Activated CD8-positive, alpha-beta T cell treated with anti-CD3 and anti-CD28 coated beads, Interleukin-2, amount 10 ng/mL, durations not matched to agents 7 days and 5 days (primary cell): ENCODE measurements at places on chromosomes 3 and 15. TPM values are rescaled to one million over a fixed set of nuclear protein-coding genes. Genes with fewer than 3 reads are reported as not detected.

GP9 gene
- total RNA-seq: not detected

GRCh38 chr3:169138849-169139420 is 524.6 kb downstream of the MECOM start:
- H3K4me3 ChIP-seq: no peak overlapping the region
- H3K36me3 ChIP-seq: no peaks in the 10 kb centered on the region
- no peak overlapping the region for H3K27ac ChIP-seq
- peaks cover 13% of the 10 kb centered on the region for H3K27me3 ChIP-seq

GRCh38 chr3:73547427-73548248 is 77.1 kb downstream of the PDZRN3 start:
- H3K27me3 ChIP-seq: no peaks in the 10 kb centered on the region
- H3K4me1 ChIP-seq: no peaks in the 10 kb centered on the region
- H3K36me3 ChIP-seq: no peaks in the 10 kb centered on the region
- no peak overlapping the region for H3K4me3 ChIP-seq
- no peak overlapping the region for H3K27ac ChIP-seq

- no peaks in the 10 kb centered on the region for H3K4me1 ChIP-seq
- no peak overlapping the region for H3K4me3 ChIP-seq
- no peaks in the 10 kb centered on the region for H3K36me3 ChIP-seq
- H3K27me3 ChIP-seq: no peaks in the 10 kb centered on the region
- no peak overlapping the region for H3K27ac ChIP-seq
Observed at GRCh38 chr3:188818282-188818681, 353.5 kb upstream of the TPRG1 start.

DNA sequence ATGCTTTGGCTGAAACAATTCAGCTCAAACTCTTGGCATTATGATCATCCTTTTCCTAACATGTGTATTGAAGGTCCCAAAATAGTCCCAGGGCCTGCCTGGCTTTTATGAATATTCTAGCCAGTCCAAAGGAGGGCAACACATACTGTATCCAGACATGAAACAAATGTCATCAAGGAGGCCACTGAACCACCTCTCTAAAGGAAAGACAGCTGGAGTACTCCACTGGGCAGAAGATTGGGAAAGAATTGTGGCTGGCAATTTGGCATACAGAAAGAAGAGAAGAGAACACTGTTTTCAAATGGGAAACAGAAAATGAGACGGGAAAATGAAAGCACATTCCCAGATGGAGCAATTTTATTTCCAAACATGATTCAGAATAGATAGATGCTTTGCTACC is 80.6 kb downstream of the NCEH1 start:
- H3K4me1 ChIP-seq: peaks cover under 1% of the 10 kb centered on the region
- H3K27ac ChIP-seq: no peak overlapping the region
- DNase-seq: no peak
- no peaks in the 10 kb centered on the region for H3K27me3 ChIP-seq
- H3K36me3 ChIP-seq: peaks cover 4% of the 10 kb centered on the region

- no peak overlapping the region for H3K4me3 ChIP-seq
- no peak for DNase-seq
- H3K4me1 ChIP-seq: no peaks in the 10 kb centered on the region
Observed at GRCh38 chr15:57550640-57551039, 41.1 kb upstream of the MYZAP start.

DNA sequence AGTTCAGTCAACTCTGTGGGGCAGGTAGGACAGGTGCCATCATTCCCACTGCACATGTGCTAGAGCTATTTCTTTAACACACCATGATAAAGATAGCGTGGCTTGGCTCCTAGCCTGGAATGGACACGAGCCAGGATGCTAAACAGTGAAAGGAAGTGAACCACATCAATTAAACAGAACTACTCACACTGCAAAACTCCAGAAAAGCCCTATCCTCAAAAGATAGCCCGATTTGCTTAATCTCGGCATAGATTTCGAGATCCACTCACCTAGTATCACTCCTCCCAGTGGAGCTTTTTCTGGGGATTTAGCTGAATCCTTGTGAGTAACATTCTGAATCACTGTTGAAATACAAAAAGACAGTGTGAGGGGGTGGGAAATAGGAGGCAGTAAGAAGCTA is 118.0 kb downstream of the ABI3BP start:
- no peaks in the 10 kb centered on the region for H3K4me1 ChIP-seq
- no peaks in the 10 kb centered on the region for H3K36me3 ChIP-seq
- H3K27ac ChIP-seq: no peak overlapping the region
- H3K4me3 ChIP-seq: no peak overlapping the region

HOMER2 gene
- total RNA-seq: 12.0 TPM

DNA sequence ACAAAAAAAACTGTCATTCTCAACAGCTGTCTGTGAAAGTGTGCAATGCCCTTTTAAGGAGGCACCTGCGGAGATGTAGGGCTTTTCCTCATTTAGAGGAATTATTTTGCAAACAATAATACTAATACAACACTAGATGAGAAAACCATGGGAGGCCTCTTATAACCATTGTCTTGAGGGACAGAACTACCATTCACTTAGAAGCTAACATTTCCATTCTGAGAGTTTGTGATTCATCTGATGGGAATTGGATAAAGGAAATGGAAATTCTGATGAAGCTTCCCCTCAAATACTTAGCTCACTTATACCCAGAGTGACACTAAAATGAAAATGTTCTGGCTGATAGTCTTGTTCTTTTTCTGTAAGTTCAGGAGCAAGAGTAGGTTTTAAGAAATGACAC is 147.7 kb downstream of the CADPS start:
- H3K27me3 ChIP-seq: no peaks in the 10 kb centered on the region
- DNase-seq: no peak
- no peak overlapping the region for H3K4me3 ChIP-seq
- H3K4me1 ChIP-seq: no peaks in the 10 kb centered on the region
- H3K36me3 ChIP-seq: no peaks in the 10 kb centered on the region
